ENCODE measurements at places on chromosomes 5 and 9.

DNA sequence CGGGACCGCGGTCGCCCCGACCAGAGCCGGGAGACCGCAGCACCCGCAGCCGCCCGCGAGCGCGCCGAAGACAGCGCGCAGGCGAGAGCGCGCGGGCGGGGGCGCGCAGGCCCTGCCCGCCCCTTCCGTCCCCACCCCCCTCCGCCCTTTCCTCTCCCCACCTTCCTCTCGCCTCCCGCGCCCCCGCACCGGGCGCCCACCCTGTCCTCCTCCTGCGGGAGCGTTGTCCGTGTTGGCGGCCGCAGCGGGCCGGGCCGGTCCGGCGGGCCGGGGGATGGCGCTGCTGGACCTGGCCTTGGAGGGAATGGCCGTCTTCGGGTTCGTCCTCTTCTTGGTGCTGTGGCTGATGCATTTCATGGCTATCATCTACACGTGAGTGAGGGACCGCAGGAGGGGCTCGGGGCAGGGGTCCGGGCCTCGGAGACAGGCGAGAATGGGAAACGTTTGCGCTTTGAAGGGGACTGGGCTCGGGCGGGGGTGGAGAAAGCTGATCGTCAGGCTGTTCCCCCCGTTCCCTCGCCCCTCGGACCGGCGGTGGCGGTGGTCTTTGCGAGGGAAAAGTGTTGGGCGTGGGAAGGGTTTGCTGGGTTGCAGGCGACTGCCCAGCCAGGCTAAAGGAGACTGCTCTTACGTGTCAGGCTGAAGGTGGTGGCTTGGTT, 457 bp downstream of the UGCG start:
- DNase-seq, result no peak

DNA sequence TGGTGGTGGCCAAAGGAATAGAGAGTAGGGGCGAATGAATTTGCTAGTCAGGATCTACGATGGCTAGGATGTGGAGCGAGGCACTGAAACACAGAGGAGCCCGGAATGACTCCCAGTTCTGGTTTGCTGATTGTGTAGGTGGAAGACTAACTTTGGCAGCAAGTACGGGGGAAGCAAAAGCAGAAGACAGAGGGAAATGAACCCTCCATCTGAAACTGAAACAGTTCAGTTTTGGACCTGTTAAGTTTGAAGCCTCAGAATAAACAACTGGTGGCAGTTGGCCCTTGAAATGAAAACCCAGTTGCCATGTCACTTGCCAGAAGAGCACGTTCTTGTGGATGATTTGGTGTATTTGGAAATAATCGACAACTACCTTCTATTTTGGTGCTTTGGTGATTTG, 15.4 kb upstream of the SMIM15 start:
- DNase-seq, result no peak

GRCh38 chr9:81609782-81610739, 79.3 kb downstream of the TLE1 start:
- DNase-seq, result no peak

DNA sequence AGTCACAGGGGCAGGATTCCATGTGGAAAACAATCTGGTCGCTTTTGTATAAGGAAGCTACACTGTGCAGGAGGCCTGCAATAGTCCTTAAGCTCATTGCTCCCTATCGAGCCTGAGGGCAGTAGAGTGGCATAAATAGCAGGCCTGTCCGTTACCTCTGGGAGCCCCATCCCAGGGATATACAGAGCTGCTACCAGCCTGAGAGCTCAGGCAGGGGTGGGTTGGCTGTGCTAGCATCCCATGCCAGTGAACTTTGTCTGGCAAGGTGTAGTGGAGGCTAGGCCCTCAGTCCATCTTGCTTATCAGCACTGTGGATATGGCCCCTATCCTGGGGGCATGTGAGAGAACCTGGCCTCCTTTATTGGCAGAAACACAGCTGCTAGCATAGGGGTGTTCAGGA, 47.7 kb downstream of the SLCO6A1 start:
- DNase-seq, result no peak
